ENCODE measurements at places on chromosomes 11 and 22.

- no peak for DNase-seq
These were observed 24.5 kb upstream of the MPPED2 start for GRCh38 chr11:30610628-30611027.

DNA sequence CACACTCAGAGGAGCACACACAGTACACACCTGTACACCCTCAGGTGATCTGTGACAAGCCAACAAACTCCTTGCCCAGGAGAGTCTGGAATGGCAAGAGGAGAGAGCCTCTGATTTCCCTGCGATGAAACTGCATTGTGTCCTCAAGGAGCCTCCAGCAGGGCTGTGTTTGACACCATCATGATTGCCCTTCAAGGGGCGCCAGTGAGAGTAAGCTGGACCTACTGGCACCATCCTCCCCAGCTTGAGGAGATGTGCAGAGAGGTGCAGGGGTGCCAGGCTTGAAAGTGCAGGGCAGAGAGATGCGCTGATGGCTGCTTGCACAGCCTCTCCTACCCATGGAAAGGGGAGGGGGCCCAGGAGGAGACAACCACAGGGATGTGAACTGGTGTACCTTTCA lies 188.8 kb upstream of the CADM1 start:
- DNase-seq, result no peak

GRCh38 chr11:87180742-87181141 lies 143.0 kb downstream of the TMEM135 start:
- DNase-seq, result peak; percentile 56

DNA sequence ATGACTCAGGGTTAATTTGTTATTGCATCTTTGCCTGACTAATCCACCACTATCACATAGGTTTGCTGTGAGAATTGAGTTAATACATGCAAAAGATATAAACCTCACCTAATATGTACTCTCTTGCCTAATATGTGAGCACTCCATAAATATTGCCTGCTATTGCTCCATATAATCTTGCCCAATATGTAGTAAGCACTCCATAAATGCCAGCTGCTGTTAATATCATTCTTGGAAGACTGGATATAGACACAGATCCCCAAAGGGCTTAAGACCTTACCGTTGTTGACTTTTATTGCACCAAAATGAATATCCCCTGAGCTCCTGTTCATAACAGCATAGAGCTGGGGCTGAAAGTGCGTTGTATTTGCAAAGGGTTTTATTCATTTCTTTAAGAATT lies 27.0 kb upstream of the LRRC55 start:
- DNase-seq, result peak; percentile 52

- DNase-seq, result peak; percentile 49
These were observed at the start of gene MN1 for GRCh38 chr22:27801616-27802345. MN1 (minus strand) TSS chr22:27801756; CDS start chr22:27800543, 1,213 bp downstream.

DNA sequence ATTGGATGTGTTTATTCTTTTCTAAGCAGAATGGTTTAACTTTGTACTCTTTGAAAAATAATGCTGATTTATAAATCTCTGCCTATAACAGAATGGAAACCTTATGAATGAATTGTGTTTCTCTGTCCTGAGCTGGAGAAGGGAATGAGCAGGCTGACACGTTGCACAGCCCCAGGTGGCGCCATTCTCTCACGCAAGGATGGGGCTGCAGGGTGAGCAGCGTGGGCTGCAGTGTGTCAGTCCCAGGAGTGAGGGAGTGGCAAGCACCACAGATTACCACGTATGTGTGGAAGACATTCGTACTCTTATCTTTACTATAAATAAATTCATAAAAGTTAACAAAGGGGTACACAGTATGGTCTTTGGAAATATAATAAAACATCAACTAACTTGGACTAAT lies 33.4 kb downstream of the FDX1 start:
- peak; percentile 67 for DNase-seq

GRCh38 chr22:37299969-37300509 lies 17.7 kb downstream of the CYTH4 start:
- DNase-seq, result no peak

GRCh38 chr22:48091060-48091650 lies 1328.7 kb downstream of the TBC1D22A start:
- no peak for DNase-seq

GRCh38 chr11:114359342-114359741 lies 41.0 kb downstream of the C11orf71 start:
- DNase-seq, result no peak

DNA sequence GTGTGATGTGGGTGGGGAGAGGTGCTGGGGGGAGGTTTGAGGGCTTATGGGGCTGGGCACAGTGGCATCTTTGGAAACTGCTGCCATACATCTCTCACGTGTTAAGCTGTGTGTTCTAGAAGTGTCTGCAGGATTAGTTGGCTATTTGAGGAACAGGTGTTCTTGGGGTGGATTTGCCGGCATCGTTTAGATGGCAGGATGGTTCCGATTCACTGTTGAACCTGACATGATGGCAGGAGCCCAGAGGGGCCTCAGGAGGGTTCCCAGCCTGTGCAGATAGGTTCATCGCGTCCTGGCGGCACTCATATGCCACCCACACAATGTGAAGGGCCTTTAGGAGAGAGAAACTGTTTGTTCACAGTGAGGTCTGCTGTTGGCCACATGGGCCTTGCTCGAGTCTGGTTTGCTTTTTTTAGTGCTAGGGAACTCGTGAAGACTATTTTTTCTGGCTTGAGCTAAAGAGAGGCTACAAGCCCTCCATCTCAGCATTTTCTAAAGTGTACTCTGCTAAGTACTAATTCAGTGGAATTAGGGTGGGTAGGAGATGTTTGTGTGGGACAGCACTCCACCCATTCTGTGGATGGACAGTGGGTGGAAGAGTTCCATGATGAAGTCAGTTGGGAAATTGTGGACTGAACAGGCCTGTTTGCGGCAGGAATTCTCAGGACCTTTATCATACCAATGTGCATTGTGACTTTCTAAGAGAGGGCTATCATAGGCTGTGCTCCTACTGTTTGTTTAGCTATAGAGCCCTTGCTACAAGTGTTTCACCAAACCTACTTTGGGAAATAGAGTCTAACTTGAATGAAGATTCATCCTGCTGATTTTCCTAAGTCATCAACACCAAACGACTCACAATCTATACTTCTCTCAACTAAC lies 55.4 kb upstream of the PLET1 start:
- no peak for DNase-seq

DNA sequence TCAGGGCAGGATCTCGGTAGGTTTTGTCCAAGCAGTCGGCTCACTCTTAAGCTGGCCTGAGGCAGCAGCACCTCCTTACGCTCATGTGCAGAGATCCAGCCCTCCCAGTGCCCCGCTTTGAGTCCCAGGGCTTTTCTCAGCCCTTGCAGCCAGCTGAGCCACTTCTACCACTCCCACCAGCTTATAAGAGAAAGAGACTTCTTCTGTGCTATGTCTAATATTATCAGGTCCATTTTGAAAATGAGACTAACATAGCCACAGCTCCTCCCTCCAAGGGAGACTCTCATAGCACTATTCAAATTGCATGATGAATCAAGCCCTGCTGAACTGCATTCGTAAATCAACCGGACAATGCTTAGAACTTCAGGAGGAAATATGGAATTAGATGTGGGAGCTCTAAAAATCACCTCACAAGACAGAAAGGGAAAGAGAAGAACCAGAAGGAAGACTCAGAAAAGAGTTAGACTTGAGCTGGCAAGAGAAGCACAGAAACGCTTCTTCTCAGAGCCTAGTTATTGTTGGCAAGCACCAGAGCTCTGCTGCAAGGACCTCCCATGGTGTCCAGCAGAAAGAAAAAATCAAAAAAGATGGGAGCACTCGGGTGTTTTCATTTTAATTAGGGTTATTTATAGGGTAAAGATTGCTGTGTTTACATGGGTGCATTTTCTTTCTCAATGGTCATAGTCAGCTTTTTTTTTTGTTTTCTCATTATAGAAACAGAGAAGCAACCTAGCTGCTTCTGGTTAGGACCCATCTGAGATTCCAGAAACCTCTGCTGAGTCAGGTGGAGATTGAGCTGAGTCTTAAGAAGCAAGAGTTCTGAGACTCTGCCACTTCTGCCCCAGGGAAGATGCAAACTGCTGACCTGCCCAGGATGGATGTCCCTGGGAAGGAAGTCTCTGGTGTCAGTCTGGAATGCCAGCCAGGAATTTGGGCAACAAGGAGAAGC lies 181.4 kb downstream of the ETS1 start:
- peak; percentile 57 for DNase-seq

DNA sequence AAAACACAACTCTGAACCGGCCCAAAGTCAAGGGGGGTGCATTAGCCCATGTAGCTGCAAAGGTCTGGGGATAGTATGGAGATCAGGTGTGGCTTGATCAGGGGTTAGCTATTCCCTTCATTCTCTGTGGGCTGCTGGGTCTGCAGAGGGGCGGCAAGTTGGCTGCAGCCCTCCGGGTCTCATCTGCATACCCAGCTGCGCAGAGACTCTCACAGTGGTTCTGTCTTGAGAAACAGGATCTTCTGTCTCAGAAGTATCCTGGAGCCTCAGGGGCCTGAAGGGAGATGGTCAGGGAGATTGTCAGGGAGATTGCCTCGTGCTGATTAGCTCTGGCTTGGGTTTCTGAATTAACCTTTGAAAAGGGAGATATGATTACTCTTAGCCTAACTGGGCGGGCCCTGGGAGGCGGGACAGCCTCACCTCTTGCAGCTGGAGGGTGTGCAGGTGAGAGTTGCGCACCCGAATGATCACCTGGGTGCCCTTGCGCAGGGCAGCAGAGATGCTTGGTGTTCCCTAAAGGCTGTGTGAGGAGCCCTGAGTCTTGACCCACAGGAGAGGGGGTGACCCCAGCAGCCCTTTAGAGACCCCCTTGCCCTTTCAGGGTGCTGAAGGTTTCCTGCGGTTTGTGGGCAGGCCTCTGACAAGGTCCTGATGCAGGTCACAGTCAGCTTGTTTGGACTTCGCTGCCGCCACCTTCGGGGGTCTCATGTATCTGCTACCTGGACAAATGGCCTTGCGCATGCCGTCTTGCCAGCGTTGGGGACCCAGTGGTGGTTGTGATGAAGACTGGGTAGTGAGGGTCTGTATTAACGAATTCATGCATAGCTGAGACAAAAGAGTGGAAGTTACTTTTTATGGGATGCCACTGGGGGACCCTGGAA lies 7.3 kb downstream of the ARHGAP8 start:
- no peak for DNase-seq

DNA sequence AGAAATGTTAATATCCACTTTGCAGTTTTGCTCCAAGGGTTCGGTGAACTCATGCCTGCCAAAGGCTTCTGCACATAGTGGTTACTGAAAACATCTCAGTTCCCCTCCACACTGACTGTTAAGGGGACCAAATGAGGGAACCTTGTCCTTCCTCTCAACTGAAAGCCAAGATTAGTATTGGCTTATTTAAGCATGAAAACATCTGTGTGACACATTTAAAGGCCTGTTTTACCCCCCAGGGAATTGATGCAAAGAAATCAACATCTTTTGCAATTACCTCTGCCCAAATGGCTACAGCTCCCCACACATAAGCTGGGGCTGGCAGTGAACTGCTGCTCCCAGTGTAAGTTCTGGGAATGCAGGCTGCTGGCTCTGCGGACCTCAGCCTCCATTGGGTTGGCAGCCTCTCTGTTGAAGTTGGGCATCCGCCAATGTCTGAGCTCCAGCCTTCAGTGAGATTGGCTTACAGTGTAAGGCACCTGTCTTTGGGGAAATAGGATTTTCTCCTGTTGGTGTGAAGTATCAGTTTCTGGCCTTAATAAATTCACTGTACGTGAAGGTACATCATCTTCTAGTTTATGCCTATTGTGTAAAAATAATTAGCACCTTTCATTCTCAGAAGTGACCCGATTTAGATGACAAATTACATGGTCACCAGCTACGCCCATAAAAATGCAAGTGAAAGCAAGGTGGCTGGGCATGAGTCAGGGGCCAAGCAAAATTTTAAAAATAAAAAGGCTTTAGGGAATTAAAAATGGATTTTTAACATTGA lies 213.4 kb upstream of the SYN3 start:
- no peak for DNase-seq

GRCh38 chr11:5690216-5690615 lies 626 bp downstream of the TRIM22 start:
- DNase-seq, result peak; percentile 77

- DNase-seq, result no peak
These were observed 1.1 kb upstream of the GPR83 start for GRCh38 chr11:94402355-94402754.

DNA sequence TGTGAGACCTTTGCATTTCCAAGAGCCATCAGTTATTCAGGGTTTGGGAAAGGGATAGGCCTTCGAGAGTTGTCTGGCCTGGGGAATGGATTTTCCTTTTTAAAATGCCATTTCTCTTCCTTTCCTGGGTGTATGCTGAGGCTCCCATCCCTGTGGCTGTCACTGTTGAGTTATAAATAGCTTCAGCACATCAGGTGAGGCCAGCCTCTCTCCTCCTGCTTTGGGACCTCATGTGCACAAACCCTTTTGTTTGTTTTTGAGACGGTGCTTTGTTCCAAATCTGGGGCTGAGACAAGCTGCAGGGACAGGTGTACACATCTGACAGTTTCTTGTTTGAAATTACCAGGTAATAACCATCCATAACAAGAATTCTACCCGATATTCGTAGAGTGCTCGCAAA lies 1.3 kb downstream of the TEF start:
- no peak for DNase-seq

- DNase-seq, result no peak
These were observed 2.1 kb downstream of the GAL3ST3 start for GRCh38 chr11:66046901-66047300.

GRCh38 chr11:111632516-111633220 lies 30.4 kb downstream of the SIK2 start:
- no peak for DNase-seq

DNA sequence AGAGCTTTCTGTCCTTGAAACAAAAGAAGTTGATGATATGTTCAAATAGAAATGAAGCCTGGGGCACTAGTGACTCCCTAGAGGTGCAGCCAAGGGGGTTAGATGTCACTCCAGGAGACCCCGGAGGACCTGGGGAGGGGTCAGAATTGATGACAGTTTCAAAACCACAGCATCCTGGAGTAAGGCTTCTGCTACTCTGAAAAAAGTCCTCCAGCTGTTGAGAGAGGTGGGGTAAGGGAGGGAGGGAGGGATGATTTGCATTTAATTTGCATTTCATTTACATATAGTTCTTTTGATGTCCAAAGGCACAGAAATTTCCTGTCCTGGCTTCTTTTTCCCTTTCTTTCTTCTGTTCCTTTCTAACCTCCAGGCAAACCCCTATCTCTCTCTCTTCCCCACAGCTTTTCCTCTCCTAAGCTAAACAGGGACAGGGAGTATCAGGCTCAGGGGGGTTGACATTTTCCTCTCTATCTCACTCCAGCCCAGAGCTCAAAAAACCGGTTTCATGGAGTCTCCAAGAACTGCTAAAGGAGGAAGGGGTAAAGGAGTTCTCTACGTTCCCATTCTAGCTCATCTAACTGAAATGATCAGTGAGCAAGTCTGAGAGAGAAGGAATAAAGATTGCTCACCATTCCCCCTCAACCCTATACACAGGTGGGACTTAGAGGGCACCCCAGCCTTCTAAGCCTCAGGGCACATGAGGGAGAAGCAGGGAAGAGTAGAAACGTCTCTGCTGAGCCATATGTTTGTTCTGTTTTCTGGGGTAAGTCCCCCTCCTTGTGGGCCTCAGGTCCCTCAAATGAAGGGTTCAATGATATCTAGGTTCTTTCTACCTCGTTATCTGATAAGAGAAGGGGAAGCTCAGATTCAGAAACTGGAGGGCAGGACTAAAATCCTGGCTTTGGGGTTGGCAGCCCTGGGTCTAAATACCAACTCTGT lies 3.5 kb upstream of the POU2F3 start:
- DNase-seq, result no peak

- peak; percentile 70 for DNase-seq
These were observed 5.0 kb upstream of the USP47 start for GRCh38 chr11:11836676-11837231.
